ENCODE measurements at places on chromosomes 11 and 22.
A peak's percentile ranks its signal among the peaks of the same experiment; 100 is the strongest.

- no peaks in the 10 kb centered on the region for H3K27me3 ChIP-seq
- H3K4me3 ChIP-seq, result no peak overlapping the region
- no peaks in the 10 kb centered on the region for H3K36me3 ChIP-seq
- no peak for DNase-seq
- H3K4me1 ChIP-seq, result no peaks in the 10 kb centered on the region
- no peak overlapping the region for H3K27ac ChIP-seq
These were observed 25.0 kb upstream of the SLC5A1 start for GRCh38 chr22:32018056-32018455.

DNA sequence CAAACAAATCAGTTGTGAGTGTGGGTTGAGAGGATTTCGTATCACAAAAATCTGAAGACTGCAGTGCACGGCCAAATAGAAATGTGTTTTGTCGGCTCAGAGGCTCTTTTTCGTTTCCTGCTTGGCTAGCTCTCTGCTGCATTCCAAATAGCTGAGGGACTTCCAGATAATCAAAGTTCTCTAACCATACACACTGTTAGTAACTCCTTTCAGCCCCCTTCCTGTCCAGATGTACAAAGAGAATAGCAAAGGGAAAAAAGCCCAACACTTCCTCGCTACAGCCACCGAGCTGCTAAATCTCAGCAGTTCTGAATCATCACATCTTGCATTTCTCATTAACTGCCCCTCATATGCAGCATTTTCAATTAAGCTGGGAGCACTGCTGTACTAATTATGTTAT, 203.1 kb downstream of the TENM4 start:
- H3K27me3 ChIP-seq, result no peaks in the 10 kb centered on the region
- peaks cover 4% of the 10 kb centered on the region for H3K4me1 ChIP-seq
- no peaks in the 10 kb centered on the region for H3K36me3 ChIP-seq
- DNase-seq, result no peak
- peak overlapping the region; percentile 34 for H3K4me3 ChIP-seq
- no peak overlapping the region for H3K27ac ChIP-seq

- no peak overlapping the region for H3K4me3 ChIP-seq
- no peaks in the 10 kb centered on the region for H3K27me3 ChIP-seq
- DNase-seq, result no peak
- no peaks in the 10 kb centered on the region for H3K4me1 ChIP-seq
- H3K27ac ChIP-seq, result no peak overlapping the region
These were observed 30.4 kb upstream of the CKAP5 start for GRCh38 chr11:46876471-46876870.

DNA sequence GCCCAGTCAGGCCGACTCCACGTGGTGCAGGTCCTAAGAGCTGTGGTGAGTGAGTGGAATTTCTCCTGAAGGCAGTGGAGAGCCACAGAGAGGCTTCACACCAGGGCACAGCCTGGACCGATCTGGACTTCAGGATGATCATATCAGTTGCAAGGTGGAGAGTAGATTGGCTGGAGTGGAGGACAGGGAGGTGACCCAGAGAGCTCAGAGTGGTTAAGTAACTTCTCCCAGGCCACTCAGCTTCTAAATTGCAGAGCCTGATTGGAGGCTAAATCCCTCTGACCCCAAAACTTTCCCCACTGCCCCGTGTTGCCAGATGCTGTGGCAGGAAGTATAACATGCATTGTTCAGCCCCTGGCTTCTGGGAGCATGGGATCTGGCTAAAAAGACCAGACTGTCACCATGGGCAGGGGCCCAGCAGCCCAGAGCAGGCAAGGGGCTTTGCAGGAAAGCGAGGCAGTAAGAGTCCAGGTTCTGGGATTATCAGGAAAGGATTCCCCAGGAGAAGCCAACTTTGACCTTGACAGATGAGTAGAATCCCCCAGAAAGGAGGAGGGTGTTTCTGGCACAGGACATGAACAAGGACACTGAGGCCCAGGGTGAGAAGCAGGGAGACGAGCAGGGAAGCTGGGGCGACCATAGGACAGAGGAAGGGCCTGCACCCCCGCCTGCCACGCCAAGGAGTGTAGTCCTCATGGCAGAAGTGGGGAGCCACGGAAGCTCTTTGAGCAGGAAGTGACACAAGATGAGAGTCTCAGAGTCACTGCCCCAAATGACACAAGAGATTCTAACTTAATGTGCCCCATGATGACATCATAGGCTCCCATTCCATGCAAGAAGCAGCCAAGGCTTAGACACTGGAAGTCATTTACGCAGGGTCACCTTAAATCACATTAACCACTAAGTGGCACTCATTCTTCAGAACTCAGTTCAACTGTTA, 4.8 kb downstream of the SLC35C1 start:
- peaks cover 41% of the 10 kb centered on the region for H3K4me1 ChIP-seq
- no peaks in the 10 kb centered on the region for H3K27me3 ChIP-seq

- no peak overlapping the region for H3K4me3 ChIP-seq
- no peak overlapping the region for H3K27ac ChIP-seq
- H3K36me3 ChIP-seq, result no peaks in the 10 kb centered on the region
- peaks cover 27% of the 10 kb centered on the region for H3K4me1 ChIP-seq
- no peaks in the 10 kb centered on the region for H3K27me3 ChIP-seq
These were observed 136.9 kb downstream of the METTL15 start for GRCh38 chr11:28245131-28245530.

DNA sequence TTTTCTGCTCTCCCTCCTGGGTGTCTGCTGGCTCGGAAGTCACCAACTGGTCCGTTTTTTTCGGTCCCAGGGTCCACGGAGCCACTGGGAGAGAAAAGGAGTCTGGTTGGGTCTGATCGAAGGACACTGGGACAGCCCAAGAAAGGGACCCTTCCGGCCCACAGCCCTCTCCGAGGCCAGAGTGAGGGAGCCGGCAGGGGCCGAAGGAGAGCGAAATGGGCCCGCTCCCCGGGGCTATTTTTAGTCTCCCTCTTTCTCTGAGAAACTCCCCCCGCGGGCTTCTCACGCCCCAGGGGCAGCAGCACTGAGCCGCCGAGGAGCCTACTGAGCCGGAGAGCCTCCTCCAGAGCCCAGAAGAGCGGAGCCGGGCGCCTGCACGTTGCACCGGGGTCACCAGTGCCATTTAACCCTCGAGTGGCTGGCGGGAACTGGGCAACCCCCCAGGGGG, 1.9 kb downstream of the ESAM start:
- no peak for DNase-seq
- H3K36me3 ChIP-seq, result no peaks in the 10 kb centered on the region
- H3K27ac ChIP-seq, result peak overlapping the region; percentile 81
- peaks cover 11% of the 10 kb centered on the region for H3K4me1 ChIP-seq
- H3K4me3 ChIP-seq, result peak overlapping the region; percentile 70

DNA sequence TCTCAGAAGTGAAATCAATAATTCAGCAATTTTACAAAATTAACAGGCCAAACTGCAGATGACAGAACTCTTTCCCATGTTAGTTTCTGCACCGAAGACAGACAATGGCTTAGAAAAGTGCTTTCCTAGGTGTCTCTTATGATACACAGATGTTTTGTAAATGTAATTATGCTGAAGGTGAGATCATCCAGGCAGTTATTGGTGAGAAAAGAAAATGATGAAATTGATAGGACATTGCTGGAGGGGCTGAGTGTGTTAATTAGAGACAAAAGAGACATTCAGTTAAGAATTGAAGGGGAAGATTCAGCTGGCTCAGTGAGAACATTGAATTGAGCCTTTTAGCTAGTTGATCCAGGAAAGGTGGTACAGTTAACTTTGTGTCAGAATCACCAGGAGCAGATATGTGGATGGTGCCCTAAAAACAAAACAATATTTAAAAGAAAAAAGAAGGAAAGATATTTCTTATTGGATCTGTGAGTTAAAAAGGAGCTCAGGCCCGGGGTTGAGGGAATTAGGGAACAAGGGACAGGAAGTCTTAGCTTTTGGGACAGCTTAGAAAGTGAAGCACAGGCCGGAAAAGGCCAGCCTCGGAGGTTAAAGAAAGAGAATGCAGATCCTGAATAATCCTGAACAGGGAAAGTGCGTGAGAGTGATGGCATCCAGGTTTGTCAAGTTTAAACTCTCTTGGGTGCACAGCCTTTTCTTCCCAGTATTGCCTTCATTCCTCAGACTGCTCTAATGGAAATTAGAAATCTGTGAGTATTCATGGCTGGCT, 16.9 kb downstream of the ARHGAP42 start:
- H3K4me1 ChIP-seq, result no peaks in the 10 kb centered on the region
- H3K27me3 ChIP-seq, result no peaks in the 10 kb centered on the region
- DNase-seq, result no peak
- no peak overlapping the region for H3K27ac ChIP-seq

GRCh38 chr11:60926500-60926899, 2.2 kb downstream of the TMEM132A start:
- no peaks in the 10 kb centered on the region for H3K27me3 ChIP-seq
- no peak overlapping the region for H3K27ac ChIP-seq
- peaks cover 14% of the 10 kb centered on the region for H3K36me3 ChIP-seq
- no peak for DNase-seq
- H3K4me1 ChIP-seq, result peaks cover 9% of the 10 kb centered on the region

DNA sequence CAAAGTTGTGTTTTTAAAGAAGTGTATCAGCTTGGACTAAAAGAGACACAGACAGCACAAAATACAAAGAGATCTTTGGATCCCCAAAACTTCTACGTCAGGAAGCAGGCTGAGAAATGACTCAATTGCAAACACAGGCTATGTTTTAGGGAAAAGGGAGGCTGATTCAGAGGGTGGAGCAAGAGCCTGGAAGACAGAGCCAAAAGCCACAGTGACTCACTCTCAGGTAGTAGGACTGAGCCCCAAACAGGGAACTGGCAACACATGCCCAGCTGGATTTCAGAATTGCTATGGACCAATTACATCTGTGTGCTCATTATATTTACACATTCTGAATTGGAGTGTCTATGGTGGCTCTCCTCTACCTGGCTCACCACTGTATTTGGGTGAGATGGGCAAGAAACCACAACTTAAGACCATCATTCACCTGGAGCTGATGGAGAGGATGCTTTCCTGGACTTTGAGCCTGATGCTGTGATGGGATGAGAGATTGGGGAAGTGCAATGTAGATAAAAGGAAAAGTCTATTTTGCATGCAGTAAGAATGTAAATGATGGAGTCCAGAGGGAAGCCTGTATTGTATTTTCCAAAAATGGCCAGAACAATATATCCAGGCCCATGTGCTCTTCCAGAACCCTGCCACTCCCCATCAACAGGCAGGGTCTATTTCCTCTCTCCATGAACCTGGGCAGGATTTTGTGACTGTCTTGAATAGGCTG, 20.8 kb upstream of the LINC01488 start:
- H3K36me3 ChIP-seq, result no peaks in the 10 kb centered on the region
- no peak overlapping the region for H3K27ac ChIP-seq
- H3K27me3 ChIP-seq, result no peaks in the 10 kb centered on the region
- no peak for DNase-seq
- H3K4me1 ChIP-seq, result peaks cover 16% of the 10 kb centered on the region
- H3K4me3 ChIP-seq, result no peak overlapping the region

GRCh38 chr11:75435571-75435925, 2.5 kb upstream of the KLHL35 start:
- H3K36me3 ChIP-seq, result no peaks in the 10 kb centered on the region
- no peak overlapping the region for H3K27ac ChIP-seq
- no peaks in the 10 kb centered on the region for H3K27me3 ChIP-seq
- peaks cover 3% of the 10 kb centered on the region for H3K4me1 ChIP-seq
- no peak for DNase-seq

DNA sequence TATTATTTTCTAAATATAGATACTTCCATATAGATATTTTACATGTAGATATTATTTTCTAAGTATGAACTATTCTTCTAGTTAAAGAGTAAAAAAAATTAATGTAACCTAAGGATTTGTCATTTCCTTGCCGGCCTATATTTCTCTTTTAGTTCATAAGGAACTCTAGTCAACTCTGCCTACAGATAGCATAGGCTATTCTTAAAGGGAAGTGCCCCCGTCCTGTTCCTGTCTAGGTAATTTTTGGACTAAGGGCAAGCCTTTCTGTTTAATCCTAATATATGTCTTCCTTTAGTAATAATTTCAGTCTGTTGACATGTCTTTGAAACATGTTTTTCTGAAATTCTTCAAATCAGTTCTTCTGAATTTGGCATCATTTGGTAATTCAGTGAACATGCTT, 161.9 kb downstream of the C11orf91 start:
- no peak overlapping the region for H3K27ac ChIP-seq
- no peak overlapping the region for H3K4me3 ChIP-seq
- DNase-seq, result no peak
- H3K4me1 ChIP-seq, result no peaks in the 10 kb centered on the region

GRCh38 chr11:28636566-28636965, 528.4 kb downstream of the METTL15 start:
- H3K4me3 ChIP-seq, result no peak overlapping the region
- no peaks in the 10 kb centered on the region for H3K27me3 ChIP-seq
- no peak for DNase-seq
- no peaks in the 10 kb centered on the region for H3K4me1 ChIP-seq
- no peaks in the 10 kb centered on the region for H3K36me3 ChIP-seq

DNA sequence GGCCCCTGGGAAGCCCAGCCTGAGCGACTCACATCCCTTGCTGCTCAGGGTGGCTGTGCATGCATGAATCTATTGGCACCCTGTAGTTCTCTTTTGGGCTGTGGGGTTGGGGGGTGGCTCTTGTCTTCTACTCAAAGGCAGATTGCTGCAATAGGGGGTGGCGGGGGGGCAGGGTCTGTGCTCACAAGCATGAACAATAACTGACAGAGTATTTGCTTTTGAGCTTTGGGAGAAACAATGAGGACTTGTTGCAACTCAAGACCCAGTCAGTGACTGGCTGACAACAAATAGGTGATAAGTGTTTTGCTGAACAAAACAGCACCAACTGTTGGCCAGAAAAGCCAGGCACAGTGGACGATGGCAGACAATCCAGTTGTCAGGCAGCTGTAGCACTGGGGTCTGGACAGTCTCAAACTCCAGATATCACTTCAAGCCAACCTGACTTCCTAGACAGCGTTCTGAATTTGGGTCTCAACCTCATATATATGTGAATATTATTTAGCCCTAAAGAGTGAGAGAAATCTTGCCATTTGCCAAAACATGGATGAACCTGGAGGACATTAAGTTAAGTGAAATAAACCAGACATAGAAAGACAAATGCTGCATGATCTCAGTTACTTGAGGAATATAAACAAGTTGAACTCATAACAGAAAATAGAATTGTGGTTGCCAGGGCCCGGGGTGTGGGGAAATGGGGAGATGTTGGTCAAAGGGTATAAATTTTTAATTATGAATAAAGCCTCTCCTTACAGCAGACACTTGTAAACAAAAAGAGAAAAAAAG, 61.7 kb downstream of the ME3 start:
- no peaks in the 10 kb centered on the region for H3K36me3 ChIP-seq
- H3K4me3 ChIP-seq, result no peak overlapping the region
- H3K4me1 ChIP-seq, result peaks cover 7% of the 10 kb centered on the region
- no peaks in the 10 kb centered on the region for H3K27me3 ChIP-seq
- H3K27ac ChIP-seq, result no peak overlapping the region

All from thoracic aorta (tissue), 2 donors.